ENCODE measurements at places on chromosomes 5 and 9.

GRCh38 chr9:98504298-98505282 lies 204.1 kb downstream of the GABBR2 start:
- peak; percentile 69 for DNase-seq

DNA sequence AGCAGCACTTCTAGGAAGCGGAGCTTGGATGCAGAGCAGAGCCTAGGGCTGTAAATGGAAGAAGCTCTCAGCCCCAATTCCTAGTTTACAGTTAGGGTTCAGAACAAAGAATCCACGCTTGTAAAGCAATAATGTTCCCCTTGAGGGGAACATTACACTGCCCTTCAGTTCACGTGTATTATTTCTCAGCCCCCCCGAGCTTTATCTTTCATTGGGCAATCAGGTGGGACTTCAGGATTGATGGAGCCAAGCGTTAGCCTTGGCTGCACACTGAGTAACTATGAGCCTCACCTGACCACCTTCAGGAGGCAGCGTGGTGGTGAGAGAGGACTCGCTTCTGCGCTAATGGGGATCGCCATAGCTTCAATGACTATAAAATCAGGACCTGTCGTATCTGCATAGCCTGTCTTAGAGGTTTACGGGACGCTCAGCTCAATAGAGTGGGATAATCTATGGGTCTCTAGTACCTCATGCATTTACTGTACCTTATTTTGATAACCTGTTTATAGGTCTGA lies 157.0 kb upstream of the RASEF start:
- DNase-seq = no peak

DNA sequence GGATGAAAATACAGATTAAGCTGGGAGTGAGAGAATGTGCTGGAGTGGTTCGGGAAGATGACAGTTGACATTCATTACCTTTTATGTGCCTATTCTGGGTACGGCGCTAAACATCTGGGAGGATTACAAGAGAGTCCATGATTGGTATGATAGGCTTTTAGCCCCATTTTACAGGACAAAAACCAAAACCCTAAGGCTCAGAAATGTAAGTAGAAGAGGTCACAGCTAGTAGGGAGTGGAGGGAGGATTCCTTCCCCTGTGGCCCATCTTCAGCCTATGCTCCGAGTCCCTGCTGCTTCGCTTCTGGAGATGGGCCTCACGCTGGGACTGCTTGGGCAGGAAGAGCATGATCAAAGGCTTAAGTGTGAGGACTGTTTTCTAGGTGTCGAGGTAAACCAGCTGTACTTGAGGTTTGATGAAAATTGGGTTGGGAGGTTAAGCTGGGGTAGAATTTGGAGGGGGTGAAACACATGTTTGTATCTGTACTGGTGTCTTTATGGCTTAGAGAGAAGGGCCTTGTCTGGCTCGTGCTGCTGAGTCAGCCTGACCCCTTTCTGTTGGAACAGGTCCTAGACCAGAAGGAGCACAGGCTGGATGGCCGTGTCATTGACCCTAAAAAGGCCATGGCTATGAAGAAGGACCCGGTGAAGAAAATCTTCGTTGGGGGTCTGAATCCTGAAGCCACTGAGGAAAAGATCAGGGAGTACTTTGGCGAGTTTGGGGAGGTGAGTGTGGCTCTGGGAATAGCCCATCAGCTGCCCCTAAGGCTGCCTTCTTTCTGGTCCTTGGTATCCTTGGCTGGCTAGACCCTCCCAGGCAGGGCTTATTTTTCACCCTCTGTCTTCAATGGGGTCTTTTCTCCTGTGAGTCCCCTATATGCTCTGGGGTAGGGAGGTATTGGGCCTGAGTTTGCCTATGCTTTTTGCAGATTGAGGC lies 2.1 kb downstream of the HNRNPAB start:
- DNase-seq = no peak

DNA sequence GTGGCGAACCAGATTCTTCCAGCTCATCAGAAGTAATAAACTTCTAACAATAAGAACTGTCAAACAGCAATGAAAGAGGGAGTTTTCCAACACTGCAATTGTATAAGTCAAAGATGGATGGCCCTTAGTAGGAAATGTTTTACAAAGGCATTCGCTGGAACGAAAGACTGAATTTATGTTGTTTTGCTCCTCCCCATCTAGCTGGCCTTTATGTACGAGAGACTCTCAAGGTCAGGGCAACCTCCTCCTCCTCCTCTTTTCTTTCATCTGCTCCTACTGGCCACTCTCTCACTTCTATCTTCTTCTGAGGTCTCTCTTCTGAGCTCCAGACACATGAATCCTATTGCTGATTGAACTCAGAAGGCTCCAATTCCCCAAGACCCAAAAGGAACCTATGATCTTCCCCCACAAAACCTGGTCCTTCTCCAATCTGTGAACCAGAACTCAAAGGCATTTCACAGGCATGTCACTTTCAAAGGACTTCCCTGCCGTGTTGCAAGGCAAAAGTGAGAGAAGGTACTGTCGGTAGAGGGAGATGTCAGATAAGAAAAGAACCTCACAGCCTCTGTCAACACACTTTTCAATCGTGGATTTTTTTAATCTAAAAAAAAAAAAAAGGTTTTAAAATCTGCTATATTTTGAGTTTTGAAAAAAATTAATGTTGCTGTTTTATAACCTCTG lies 28.5 kb upstream of the PUM3 start:
- DNase-seq = no peak

- no peak for DNase-seq
These were observed 7.9 kb downstream of the NDOR1 start for GRCh38 chr9:137213160-137214060.

GRCh38 chr5:132204371-132205135 lies 23.1 kb downstream of the P4HA2 start:
- DNase-seq = peak; percentile 54

- DNase-seq = no peak
These were observed 349.8 kb downstream of the HINT1 start for GRCh38 chr5:130815246-130815645.

GRCh38 chr5:119267958-119268386 lies 87.8 kb upstream of the TNFAIP8 start:
- DNase-seq = no peak

GRCh38 chr5:62305358-62305714 lies 670 bp upstream of the KIF2A start:
- no peak for DNase-seq

GRCh38 chr9:8570776-8571175 lies 771.2 kb upstream of the DMAC1 start:
- DNase-seq = no peak

DNA sequence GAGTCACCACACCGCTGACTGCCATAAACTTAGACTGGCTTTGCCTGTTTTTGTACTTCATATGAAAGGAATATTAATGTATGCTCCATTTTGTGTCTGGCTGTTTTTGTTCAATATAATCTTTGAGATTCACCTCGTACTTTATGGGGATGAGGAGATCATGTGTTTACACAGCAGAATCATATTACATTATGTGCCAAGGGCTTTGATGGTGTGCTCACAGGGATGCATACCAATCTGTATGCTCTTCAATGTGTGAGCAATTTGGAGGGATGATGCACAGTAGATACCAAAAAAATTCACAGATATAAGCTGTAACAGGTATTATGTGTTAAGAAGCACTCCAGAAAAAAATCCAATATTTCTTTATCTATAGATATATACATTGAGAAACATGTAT lies 113.7 kb downstream of the GABRB2 start:
- DNase-seq = no peak

DNA sequence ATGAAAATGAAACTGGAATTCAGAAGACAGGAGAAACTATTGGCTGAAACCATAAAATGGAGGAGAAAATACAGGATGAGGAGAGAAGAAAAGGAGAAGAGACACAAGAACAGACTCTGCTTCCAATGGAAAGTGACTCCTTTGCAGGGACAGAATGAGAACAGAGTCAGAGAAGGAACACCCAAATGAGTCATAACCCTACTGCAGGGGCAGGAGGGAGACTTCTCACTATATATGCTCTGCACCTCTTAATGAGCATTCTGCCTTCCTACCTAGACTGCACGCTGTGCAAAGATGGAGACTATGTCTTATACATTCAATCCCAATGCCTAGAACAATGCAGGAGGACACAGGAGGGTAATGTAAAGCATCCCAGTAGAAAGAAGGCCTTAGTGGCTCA lies 2.1 kb downstream of the SAXO1 start:
- DNase-seq = no peak

Measured in vagina (tissue), 2 donors.